ENCODE measurements at places on chromosomes 7 and 10. TPM values are rescaled to one million over a fixed set of nuclear protein-coding genes. Genes with fewer than 3 reads are reported as not detected.

Gene SKIDA1
- 0.97 TPM for total RNA-seq

Gene GSTO2
- 0.31 TPM for total RNA-seq

Gene LIPN
- not detected for total RNA-seq

Gene FAM237B
- not detected for total RNA-seq

Gene EEPD1
- total RNA-seq: 0.76 TPM

Gene UPK3BL2
- 1.1 TPM for total RNA-seq

Gene CUL2
- total RNA-seq: 19.9 TPM

Gene CFTR
- total RNA-seq: not detected

Gene DDX50
- 32.2 TPM for total RNA-seq

Gene BTRC
- 6.0 TPM for total RNA-seq

Gene PSD
- total RNA-seq: under 0.01 TPM

Gene LIPK
- not detected for total RNA-seq

Gene CPVL
- total RNA-seq: 7.0 TPM

Gene MKX
- total RNA-seq: 0.19 TPM

Gene WEE2
- not detected for total RNA-seq

Gene PPP1R3A
- total RNA-seq: not detected

Gene CFAP58
- 0.65 TPM for total RNA-seq

Gene BMPER
- 0.16 TPM for total RNA-seq

Gene AOAH
- not detected for total RNA-seq

Gene HK1
- total RNA-seq: 105 TPM

Gene SMIM30
- 59.2 TPM for total RNA-seq

Gene PON2
- total RNA-seq: 105 TPM

Gene HOXA11
- total RNA-seq: 0.31 TPM

Gene ACTA2
- 59.4 TPM for total RNA-seq

Gene GPR141
- total RNA-seq: 0.88 TPM

Gene PLEKHS1
- total RNA-seq: not detected

Gene RPEL1
- not detected for total RNA-seq

Gene STAG3
- total RNA-seq: 0.25 TPM

Gene DLX5
- not detected for total RNA-seq

Gene GBX1
- total RNA-seq: not detected

Gene MRLN
- not detected for total RNA-seq

Gene SEC23IP
- total RNA-seq: 42.6 TPM

Gene DGKB
- not detected for total RNA-seq

Gene LBX1
- not detected for total RNA-seq

Gene ATG9B
- not detected for total RNA-seq

Gene OR2A1
- total RNA-seq: not detected

Measured in bladder microvascular endothelial cell (primary cell).